Activated CD4-positive, alpha-beta T cell treated with anti-CD3 and anti-CD28 coated beads, Interleukin-2, amount 50 U/mL, for 4 hours (primary cell): ENCODE measurements at places on chromosomes 2 and 18.

DNA sequence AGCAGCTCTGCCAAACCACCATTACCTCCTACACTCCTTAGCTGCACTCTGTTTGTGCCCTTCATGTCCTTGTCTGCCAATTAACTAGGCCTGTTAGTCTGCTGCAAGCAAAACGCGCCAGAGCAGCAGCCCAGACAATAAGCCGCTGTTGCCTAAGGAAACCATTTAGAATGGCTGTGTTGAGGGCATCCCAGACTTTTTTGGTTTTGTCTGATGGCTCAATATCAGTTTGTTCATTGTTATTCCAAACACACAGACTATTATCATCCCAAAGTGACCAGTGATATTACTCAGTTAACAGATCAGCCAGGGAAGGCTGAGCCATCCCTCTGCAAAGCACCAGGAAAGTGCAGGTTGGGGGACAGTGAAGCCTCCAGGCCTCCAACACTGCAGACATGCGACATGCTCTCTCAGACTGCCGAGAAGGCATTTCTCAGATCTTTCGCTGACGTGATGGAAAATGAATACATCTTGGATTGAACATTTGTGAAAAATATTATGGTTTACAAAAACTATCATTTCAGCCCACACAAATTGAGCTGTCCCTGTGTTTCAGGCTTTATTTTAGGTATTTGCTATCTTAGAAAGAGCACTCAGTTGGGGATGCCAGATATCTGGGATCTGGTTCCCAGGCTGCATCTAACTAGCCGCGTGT lies 182.0 kb upstream of the HNRNPA3 start:
- DNase-seq, result no peak

DNA sequence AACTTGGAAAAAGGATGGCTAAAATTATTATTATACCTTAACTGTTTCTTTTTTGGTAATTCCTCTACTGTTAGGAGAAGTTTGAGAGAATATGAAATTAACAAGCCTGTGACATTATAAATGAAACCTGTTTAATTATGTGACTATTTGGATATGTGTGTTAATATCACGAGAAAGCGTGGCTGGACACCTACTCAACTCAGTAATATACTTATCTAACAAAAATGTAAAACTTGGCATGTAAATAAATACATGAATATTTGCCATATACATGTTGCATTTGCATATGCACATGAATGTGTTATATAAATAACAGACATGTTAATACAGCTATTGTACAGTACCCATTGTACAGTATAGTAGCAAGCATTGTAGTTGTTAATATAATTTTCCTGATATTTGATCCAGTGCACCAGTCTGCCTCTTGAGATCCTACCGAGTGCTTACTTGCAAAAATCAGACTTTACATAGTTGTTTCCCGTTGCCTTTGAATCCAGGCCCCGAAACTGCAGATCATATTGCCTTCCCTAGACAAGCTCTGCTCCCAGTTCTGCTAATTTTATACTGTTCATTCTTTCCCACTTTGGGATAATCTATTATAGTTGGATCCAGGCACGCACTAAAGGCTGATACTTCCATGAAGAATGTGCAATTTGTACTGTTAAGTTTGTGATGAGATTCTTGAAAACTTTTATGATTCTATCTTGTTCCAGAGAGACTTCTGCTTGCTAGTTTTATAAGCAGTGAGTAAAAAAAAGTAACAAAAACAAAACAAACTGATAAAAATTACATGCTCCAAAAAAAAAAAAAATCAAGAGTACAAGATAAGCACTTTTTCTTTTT lies 395.6 kb downstream of the ARHGAP15 start:
- no peak for DNase-seq

DNA sequence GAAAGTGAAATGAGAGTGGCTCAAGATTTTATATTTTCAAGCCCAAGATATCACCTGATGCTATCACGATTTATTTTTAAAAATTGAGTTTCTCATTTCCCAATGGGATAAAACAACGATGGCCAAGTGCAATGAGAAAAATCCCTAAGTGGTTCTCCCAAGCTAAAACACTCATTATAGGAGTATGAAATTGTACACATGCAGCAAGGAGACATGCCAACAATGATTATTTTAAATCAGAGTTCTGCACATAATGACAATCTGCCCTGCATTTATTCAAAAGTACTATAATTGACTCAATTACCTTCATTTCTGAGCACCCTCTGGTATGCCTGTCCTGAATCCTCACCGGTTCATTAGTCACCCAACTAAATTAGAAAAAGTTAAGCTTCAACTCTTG lies 12.7 kb downstream of the CYTIP start:
- DNase-seq, result no peak

GRCh38 chr2:197254776-197255530 lies 55.6 kb downstream of the ANKRD44 start:
- DNase-seq, result no peak

- DNase-seq, result no peak
Observed at GRCh38 chr2:192827735-192828134, 633.0 kb upstream of the TMEFF2 start.

DNA sequence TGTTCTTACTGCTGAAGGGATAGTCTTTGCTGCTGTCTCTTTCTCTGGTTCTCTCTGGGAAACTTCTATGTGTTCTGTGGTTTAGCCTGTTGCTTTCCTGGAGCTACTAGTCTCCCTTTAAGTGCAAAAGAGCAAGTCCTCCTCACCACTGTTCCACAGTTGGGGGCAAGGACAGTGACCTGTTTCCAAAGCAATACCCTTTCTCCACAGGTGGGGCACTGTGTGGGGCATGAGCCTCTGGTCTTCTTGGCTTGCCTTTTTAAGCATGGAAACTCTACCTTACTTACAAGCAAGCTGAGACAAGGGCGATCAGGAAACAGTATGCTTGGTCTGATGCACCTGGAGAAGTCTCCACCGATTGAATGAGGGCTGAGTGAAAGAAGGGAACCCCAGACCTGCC lies 156.7 kb downstream of the CPS1 start:
- DNase-seq, result no peak

DNA sequence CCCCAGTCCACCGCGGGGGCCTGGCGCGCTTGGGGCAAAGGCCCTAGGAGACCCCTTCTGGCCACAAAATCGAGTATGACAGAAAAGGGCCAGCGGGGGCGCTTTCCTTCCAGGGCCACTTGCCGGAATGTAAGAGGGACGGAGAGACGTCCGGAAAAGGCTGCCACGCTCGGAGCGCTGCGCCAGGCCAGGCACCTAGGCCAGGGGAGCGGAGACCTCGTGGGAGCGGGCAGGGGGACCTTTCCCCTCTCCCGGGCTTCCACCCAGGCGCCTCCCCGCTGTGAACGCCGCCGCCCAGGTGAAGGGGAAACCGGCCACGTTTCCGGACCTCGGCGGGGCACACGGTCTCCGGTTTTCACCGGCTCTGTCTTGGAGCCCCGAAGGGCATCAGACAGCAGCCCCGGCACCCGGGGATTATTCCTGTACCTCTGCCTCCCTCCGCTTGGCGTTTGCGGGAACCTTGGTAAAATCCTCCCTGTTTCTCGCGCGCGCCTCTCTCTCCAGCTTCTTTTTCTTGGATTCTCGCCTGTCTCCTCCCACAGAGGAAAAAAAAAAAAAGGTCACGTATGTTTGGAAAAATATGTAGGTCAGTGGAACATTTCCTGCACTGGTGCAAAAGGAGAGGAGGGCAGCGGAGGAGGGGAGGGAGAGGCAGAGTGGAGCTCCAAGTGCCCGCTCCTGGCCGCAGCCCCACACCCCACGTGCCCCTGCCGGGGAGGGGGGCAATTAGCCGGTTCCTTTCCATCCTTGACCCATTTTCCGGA lies 1.2 kb upstream of the NPAS2 start:
- DNase-seq, result no peak

DNA sequence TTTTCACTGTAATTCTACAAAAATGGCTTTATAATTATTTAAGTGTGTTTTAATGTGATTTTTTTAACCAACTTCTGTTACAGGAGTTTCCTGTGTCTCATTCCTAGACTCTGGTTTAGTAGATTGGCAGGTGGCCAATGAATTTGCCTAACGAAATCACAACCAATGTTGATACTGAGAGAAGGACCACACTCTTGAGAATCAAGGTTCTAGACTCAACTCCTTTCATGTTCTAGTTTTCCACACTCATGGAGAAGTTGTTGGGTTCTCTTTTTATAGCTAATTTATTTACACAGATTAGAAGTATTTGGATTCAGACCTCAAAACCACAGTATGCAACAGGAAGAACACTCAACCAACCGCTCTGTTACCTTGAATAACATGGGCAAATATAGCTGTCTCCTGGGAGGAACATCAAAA lies 22.6 kb upstream of the USP34 start:
- no peak for DNase-seq

DNA sequence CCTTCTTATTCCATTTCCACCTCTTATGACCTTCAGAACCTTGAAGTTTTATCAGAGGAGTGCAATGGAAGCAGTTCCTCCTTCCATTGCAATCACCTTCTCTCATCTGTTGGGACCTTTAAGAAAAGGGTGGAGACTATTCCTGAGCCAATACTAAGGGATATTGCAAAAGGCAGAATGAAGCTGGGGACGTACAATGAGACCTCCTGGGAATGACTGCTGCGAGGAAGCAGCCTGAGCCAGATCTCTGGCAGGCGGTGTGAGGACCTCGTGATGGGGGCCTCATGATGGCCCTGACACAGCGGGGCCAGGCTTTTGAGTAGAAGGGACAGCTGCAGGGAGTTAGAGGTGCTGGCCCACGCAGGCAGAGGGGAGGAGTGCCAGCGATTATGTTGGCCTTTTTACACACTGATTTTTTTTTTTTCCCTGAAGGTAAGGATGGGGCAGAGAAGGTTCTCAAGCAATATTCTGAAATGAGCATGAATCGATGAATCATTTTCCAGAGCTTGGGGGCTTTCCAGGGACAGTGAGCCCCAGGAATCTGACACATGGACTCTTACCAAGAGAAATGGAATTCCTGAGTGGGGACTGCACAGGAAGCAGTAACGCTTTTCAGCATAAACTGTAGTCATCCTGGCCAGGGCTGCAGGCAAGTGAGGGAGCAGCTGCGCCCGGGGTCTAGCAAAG lies 40.0 kb upstream of the LAPTM4A start:
- no peak for DNase-seq

- no peak for DNase-seq
Observed at GRCh38 chr2:176105078-176105729, 1.9 kb upstream of the HOXD11 start.

- no peak for DNase-seq
Observed at GRCh38 chr2:207051385-207051965, 112.2 kb downstream of the CPO start.

- no peak for DNase-seq
Observed at GRCh38 chr2:2731816-2732284, 400.8 kb upstream of the MYT1L start.

GRCh38 chr2:26475832-26476501 lies 2.0 kb downstream of the OTOF start:
- DNase-seq, result no peak

DNA sequence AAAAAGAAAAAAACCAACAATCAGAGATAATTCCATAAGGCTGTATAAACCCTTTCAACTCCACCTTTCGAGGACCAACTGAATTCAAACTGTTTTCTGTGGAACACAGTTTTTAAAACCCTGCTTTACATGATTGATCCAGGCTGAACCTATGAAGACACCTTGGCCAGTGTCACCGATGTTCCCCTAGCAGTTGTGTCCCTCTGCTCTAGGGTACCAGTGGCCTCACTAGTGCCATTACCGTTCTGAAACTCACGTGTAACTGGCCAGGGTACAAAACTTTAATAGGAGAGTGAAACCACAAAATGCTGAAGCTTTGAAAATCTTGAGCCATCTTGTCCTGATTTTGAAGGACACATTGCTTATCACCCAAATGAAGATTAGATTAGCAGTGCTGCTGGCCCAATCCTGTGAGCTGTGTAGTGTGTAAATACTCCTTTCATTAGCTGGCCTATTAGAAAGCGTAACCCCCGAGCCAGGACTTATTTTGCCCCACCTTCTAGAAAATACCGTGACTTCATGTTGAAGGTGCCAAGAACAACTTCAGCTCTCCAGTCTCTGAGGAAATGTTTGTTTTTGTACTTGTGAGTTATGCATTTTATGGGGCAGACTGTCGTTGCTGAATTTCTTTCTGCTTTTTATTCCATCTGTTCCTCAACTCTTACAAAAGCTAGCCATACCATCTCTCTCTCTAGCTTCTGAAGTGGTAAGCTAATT lies 147.8 kb upstream of the MAP3K20 start:
- no peak for DNase-seq

DNA sequence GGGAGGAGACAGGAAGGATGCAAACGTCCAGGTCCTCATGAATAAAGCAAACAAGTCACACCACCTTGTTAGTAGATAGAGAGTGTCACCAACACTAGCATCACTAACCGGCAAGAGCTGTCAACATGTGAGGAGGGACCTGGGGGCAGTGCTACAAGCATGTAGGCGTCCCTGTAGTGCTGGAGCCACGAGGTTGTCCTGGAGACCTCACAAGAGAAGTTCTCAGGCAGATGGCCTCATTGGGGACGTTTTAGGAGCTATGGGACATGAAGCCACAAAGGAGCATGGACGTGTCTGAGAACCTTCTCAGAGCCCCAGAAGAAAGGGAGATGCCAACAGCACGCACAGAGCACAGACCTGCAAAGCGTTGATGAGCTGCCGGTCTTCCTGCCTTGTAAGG lies 70.0 kb downstream of the COL6A3 start:
- DNase-seq, result no peak

DNA sequence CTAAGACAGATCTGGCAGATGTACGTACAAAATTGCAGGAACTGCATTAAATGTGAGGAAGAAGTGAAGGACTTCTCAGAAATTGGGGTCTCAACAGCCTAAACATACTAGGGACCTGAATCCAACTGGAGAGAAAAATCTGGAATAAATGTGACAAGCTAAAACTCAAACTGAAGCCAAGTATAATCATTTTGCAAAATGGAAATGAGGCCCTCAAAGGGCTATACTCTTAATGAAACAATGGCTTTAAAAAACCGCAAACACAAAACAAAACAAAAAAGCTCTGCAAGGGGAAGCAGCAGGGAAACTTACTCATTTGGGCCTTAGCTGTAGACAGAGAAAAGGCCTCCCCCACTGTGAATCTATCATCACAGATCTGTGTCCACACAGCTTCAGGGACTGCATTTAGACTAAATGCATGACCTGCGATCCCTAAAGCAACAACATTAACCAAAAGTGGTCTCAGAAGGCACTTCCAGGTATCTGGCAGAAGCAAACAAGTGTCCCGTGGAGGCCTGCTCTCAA lies 63.2 kb downstream of the CCBE1 start:
- no peak for DNase-seq

GRCh38 chr2:24101992-24102391 lies 17.4 kb upstream of the TP53I3 start:
- DNase-seq, result no peak

DNA sequence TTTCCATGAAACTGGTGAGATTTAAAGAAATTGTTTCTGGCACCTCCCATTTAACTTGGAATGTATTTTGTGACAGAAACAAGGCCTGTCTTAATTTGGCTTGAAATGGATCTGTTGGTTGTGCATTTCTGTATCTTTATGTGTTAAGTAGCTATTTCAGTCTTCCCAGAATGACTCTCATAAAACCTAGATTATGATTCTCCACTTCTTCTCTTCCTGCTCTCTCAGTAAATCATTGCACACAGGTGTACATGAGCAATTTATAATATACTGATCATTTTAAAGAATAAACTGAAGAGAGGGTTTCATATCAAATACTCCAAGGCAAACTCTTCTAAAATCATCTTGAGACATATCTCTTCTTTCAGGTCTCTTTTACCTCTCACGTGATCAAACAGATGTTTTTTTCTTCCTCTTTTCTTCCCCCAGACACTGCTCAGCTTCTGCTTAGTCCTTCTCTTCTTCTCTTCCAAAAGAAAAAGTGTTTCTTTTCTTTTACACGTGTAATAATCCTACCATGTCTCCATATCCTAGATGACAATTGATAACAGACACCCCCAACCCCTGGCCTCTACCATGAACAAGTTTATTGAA lies 112.0 kb downstream of the PPP1R1C start:
- no peak for DNase-seq
